NCI-H1105 treated with DMSO at 0.1 percent for 48 hours (cell line): ENCODE measurements at places on chromosomes 16 and 17.
A peak's percentile ranks its signal among the peaks of the same experiment; 100 is the strongest.

DNA sequence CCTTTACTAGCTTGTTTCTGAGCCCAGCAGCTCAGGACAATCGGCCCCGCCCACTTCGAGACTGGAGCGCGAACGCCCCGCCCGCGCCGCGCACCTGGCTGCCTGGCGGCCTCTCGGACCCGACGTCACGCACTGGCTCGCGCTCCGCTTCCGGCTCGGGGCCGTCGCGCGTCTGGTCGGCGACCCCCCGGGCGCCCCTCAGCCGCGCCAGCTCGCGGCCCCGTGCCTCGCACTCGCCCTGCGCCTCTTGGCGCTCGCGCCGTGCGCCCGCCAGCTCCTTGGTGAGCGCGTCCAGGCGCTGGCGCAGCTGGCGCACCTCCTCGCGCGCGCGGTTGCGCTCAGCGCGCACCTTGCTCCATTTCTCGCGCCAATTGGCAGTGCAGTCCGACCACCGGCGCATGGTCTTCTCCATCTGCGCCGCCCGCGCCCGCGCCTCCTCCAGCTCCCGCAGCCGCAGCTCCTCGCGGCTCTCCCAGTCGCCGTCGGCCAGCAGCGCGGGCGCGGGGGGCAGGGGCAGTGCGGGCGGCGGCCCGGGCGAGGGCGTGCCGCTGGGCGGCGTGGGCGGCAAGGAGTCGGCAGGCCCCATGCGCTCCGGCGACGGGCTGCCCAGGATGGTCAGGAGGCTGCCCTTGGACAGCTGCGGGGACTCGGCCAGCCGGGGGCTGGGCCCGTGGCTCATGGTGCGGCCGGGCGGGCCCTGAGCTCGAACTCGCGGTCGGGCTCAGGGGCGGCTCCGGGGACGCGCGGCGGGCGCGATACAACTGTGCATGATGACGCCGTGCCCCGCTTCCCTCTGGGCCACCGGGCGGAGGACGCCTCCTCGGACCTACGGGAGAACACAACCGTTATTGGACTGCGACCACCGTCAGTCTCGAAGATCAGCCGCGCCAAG lies 7.6 kb downstream of the CCDC102A start:
- DNase-seq = no peak

GRCh38 chr16:17457997-17458396 lies 12.8 kb downstream of the XYLT1 start:
- DNase-seq = no peak

DNA sequence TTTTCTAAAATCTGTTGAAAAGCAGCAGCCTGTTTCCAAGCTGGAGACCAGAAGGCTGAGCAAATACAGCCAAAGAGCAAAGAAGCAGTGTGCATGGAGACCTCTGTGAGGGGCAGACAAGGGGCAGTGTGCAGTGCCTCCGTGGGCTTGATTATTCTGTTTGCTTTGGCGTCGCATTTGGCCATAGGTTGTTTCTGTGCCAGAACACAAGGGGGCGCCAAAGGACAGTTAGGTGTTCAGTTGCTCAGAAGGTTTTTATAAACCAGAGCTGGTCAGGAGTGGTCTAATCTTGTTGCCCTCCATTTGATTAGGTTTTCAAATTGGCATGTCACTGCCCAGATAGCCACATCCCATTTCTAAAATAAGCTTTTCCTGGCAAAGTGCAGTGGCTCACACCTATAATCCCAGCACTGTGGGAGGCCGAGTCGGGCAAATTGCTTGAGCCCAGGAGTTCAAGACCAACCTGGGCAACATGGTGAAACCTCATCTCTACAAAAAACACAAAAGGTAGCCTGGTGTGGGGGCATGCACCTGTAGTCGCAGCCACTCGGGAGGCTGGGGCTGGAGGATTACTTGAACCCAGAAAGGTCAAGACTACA lies 10.6 kb downstream of the MYH3 start:
- DNase-seq = peak; percentile 57

DNA sequence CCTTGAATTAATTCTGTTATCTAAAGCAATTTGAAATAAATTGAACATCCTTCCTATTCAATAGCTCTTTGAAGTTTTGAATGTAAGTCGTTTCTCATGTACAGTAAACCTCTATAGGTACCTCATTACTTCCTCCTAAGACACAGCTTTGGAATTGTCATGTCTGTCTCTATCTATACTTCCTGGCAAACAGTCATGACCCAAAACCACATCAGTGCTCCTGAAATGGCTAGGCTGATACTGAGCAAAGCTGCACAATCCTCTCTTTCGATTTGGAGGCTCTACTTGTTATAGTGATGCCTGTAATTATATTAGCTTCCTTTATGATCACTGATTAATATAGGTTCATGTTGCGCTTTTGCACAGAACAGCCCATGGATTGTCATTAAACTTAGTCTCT lies 110.1 kb downstream of the ADAMTS18 start:
- no peak for DNase-seq

GRCh38 chr17:63933598-63933997 lies 1.5 kb upstream of the CD79B start:
- no peak for DNase-seq

DNA sequence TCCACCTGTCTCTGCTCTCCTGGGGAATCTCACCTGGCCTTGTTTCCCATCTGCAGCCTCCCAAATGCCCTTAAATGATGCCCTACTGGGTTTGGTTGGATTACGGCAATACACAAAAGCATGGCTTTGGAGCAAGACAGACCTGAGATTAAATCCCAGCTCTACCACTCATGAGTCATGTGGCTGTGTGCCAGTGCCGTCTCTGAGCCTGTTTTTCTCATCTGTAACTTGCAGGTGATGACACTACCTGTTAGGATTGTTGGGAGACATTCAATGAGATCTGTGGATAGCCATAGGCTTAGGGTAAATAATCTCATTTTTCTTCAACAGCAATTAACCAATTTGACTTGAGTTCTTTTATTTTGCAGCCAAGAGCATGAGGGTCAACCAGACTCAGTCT lies 240.3 kb downstream of the MAF start:
- DNase-seq = no peak

- DNase-seq = no peak
These were observed 2047.4 kb downstream of the TP53TG3F start for GRCh38 chr16:35506898-35507194.

DNA sequence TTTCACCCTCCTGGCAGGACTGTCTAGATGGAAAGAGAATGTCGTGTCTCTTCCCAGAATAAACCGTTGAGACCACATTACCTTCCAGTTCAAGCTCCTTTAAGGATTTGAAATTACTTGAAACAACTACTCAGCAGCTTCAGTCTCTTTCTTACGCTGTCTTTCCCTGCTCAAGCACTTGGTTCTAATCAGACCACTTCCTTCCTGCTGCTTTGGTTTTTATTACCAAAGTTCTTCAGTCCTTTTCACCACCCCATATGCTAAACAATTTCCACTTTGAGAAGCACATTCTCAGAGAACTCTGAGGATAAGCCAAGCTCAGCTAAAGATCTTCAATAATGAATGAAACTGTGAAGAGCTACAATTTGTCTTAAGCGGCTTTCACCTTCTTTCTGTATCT lies 105.4 kb downstream of the STX8 start:
- no peak for DNase-seq

DNA sequence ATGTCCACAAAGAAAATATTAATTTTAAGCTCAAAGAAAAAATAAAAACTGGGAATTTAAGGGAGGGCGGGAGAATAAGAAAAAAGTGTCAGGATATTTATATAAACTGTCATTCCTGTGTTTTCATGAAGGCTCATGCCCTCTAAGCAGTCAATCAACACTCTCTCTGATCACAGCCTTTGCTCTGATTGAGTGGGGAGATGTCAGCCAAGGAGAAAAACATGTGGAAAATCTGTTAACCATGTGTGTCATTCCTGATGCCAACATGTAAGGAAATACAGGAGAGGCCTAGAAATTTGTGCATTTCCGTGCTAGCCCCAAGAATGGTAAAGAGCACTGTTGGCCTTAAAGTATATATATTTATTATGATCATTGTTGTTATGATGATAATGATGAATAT lies 137.9 kb upstream of the IRX5 start:
- DNase-seq = no peak

GRCh38 chr16:86495756-86496261 lies 14.5 kb upstream of the FOXF1 start:
- no peak for DNase-seq

- no peak for DNase-seq
These were observed 4.1 kb downstream of the MRPS7 start for GRCh38 chr17:75265614-75266315.

GRCh38 chr17:21454441-21454840 lies 78.3 kb downstream of the KCNJ12 start:
- no peak for DNase-seq

- no peak for DNase-seq
These were observed 24.2 kb downstream of the RDM1 start for GRCh38 chr17:35906191-35906925.

- DNase-seq = no peak
These were observed 44.4 kb upstream of the ZFHX3 start for GRCh38 chr16:73092236-73092781.

DNA sequence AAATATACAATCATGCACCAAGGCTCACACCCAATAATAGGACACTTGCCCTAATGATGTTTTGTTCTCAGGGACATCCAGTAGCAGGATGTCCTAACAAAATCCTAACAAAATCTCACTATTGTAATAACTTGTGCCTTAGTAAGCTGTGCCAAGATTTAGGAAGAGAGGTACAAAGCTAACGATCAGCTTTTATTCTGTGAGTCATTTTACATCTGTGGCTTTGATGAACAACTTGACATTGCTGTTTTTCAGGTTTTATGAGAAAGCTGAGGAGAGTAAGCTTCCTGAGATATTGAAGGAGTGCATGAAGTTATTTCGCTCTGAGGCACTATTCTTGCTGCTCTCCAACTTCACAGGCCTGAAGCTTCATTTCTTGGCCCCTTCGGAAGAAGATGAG lies 18.9 kb downstream of the OGFOD1 start:
- no peak for DNase-seq

GRCh38 chr17:19714542-19715411 lies 1.6 kb downstream of the SLC47A2 start:
- peak; percentile 76 for DNase-seq

DNA sequence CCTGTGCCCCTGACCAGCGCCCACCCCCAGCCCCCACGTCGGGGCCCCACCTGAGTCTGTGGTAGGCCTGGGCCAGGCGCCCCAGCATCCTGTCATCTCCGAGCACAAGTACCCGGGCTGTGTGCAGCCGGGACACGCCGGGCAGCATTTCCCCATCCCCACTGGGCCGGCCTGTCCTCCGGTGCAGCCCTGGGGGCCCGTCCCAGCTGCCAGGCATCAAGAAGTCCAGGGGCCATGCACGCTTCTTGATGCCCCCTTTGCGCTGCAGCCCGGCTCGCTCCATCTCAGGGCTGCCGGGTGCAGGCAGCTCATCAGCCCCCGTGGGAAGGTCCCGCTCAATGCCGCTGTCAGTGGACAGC lies 29.3 kb upstream of the MFSD6L start:
- DNase-seq = no peak

- no peak for DNase-seq
These were observed 303.4 kb downstream of the SLC39A11 start for GRCh38 chr17:72788950-72789585.

GRCh38 chr17:38619451-38619795 lies 13.7 kb upstream of the SRCIN1 start:
- DNase-seq = no peak

DNA sequence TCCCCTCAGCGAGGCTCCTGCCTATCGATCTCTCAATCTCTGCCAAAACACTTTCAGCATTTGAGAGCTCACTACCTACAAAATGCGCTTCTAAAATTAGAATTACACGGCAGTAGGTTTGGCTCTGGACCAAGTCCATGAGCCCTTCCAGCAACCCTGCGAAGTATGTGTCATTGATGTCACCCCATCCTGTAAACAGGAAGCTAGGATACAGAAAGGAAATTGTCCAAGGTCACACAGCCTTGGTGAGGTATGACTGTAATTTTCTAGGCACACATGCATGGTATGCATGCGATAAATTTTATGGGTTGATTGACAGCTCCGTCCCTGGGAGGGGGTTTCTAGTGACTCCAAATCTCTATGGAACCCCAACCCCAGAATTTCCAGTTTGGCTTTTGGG lies 330.3 kb upstream of the CDH5 start:
- DNase-seq = no peak

DNA sequence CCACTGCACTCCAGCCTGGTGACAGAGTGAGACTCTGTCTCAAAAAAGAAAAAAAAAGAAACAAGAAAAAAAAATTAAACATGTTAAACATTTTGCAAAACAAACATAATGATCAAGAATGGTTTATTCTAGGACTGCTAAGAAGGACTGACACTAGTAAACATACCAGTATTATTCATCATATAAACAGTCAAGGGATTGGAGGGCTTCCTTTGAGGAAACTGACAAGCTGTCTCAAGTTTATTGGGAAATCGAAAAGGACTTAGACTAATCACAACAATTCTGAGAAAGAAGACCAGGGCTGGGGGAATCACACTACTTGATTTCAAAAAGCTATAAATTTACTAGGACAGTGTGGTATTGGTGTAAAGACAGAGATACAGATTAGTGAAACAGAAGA lies 75.5 kb downstream of the MYH10 start:
- no peak for DNase-seq

DNA sequence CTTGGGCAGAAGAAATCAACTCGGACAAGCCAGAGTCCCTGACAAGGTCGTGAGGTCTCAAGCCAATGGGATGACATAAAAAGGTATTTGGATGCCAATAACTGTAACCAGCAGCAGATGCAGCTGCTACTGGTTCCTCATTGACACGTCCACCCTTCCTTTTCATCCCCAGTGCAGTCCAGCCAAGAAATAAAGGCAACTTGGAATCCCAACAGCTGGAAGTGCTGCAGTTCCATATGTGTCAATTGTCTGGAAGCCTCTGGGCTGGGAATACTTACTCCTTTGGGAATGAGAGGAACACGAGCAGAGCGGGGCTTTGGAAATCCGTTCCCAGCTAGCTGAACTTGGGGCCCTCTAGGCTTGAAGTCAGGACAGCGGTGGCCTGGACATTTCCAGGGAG lies 360.4 kb upstream of the ZFHX3 start:
- no peak for DNase-seq

DNA sequence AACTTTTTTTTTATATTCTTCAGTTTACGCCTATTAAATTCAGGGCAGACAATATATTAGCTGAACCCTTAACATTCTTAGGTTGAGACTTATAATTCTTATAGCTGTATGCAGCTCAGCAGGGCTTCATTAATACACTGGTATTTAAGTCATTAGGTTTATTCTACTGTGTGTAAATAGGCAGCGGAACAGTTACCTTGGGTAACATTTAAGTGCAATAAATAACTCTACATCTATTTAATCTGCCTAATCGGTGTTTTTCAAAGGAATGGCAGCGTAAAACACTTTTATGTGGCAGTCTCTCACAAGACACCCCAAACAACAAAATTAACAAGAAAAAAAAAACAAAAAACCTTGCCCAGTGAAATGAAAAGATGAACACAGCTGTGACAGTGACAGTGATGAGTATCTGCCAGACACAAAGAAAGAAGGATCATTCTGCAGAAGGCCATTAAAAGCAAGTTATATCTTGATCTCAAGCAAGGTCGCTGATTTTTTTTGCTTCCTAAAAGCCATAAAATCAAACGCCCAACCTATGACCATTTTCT lies 32.6 kb downstream of the KCNJ2 start:
- DNase-seq = no peak
